Astrocyte of the spinal cord (primary cell): ENCODE measurements at places on chromosomes 5 and 9.

- no peak for DNase-seq
Observed at GRCh38 chr5:105565531-105565930, 2002.9 kb upstream of the NUDT12 start.

GRCh38 chr5:50766462-50766861, 100.0 kb downstream of the PARP8 start:
- DNase-seq: no peak

- no peak for DNase-seq
Observed at GRCh38 chr5:114346181-114346580, 15.7 kb upstream of the KCNN2 start.

DNA sequence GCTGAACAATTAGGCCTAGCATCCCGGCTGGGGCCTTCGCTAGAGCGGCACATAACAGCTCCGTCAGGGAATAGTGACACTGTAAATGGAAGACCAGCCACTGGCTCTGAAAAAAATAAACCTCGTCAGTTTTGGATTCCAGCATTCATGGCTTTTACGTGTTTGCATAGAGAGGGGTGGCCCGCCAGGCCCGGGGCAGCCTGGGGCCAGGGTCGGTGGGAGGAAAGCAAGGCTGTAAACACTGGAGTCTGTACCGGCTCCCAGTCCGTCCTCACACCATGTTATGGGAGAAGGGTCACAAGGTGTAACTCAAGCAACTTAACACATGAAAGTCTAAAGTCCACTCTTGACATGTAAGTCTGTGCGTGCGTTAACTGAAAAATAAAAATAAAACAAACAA, 11.2 kb downstream of the CCNI2 start:
- DNase-seq: no peak

DNA sequence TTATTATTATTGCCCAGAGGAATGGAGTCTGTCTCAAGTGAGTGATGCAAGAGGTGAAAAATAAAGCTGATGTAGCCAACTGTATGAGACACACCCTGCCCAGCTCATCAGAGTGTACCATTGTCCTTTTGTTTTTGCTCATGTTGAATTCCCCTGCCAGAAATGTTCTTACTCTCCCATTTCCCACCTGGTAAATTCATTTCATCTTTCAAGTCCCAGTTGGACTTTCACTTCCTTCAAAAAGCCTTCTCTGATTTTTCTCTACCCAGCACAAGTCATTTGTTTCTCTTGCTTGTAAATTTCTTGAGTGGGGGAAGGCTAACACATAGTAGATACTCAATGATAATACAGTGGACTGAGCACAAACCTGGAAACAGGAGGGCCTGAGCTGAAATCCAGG, 394.5 kb upstream of the ZNF462 start:
- no peak for DNase-seq

- no peak for DNase-seq
Observed at GRCh38 chr5:39226558-39226957, 7.2 kb upstream of the FYB1 start.

DNA sequence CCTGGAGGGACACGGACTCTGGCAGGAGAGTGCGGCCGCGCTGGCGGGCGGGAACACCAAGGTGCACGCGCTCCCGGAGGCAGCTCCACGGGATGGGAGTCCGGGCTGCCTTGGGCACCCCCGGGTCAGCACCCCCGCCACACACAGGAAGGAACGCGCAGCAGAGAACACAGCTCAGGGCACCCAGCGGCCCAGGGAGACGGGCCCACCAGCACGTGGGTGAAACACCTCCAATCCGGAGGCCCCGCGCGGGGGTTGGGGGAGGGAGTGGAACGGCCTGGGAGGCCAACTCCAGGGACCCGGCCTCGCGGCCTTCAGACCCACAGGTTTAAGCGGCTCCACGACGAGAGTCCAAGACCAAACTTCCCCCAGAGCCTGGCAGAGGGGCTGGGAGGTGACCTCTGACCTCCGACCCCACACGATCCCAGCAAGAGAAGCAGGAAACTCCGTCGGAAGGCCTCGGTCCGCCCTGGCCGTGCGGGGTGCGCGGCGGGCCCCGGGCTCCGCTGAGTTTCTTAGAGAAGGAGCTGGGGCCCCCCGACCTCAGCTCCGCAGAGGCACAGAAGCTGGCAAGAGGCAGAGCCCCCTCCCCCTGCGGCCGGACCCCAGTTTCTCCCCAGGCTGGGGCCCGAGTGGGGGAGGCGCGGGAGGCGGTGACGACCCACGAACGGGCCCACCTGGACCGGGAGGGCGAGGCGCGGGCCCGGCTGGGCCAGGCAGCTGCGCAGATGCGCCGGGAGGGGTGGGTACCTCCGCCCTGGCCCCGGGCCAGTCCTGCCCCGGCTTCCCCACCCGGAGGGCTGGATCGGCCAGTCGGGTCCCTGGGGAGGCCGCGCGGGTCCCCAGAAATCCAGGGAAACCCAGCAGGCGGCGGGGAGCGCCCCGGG, 851 bp downstream of the NACC2 start:
- peak; percentile 42 for DNase-seq

GRCh38 chr9:107730666-107731065, 241.1 kb upstream of the KLF4 start:
- no peak for DNase-seq

GRCh38 chr9:98584059-98584458, 124.7 kb downstream of the GABBR2 start:
- no peak for DNase-seq

DNA sequence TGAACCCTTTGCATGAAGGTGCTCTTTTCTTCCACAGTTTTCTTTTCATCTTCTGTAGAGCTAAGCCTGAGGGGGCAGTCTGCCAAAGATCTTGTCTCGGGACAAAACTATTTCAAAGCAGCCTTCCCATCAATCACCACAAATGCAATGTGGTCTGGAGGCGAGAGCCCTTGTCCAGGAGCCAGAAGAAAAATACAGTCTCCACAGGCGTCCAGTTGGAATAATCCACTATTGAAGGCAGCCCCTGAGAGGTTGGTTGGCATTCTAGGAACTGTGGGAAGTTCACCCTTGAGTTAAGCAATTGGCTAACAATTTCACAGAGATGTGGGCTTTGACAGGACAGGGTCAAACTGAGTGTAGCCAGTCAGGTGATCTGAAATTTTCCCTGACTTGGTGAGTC, 72.0 kb downstream of the SEMA6A start:
- DNase-seq: peak; percentile 91

DNA sequence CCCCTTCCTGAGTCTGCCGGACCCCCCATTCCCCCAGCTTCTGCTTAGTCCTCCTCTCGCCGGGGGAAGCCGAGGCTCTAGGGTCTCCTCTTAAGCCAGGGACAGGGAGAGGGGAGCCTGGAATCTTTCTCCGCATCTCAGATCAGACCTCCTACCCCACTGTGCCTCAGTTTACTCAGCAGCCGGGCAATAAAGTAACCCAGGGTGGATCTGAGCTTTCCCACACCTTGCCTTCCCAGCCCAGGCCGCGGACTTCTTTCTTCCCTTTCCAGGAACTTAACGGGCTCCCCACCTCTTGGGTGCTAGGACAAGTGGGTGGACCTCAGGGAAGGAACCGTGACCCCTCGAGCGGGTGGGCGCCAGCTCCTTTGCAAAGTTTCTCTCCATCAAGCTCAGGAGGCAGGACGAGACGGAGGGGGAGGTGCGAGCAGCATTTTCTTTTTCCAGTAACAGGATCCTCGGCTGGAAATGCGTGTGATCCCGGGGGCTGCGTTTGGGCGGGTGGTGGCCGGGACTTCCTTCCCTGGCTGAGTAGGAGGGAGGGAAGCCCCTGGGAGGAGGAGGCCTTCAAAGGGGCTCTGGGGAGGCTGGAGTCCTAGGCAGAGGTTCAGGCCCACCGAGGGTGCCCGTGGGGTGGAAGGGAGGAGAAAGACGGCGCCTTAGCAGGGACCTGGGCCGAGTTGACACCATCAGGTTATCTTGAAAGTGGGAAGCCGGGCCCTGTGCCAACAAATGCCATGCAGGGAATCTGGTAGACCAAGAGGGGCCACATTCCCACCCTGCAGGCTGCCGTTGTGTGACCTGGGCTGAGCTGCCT, 795 bp downstream of the DAB2IP start:
- no peak for DNase-seq

DNA sequence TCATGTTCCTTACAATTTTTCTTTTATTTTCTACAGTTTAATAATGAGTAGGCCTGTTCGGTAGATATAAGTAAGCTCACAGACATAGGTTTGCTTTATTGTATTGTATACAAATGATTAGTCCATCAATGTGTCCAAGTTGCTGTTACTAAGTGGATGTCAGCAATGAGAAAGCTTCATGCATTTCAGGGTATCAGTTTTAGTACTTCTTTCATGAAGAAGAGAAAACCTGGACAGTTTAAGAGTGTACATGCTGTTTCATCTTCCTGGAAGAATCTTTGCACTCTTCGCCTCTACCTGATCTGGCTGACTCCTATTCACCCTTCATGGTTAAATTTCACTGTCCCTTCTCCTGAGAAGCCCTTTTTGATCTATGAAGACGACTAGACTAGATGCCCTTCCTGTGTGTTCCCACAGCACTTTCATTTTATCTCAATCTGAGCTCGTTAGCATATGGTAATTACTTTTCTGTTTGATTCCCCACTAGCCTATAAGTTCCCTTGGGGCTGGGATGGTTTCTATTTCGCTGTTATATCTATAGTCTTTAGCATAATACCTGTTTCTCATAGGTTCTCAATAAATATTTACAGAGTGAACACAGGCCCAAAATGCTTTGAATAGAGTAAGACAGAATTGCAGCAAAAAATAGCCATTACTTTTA, 70.7 kb downstream of the CETN3 start:
- DNase-seq: no peak

DNA sequence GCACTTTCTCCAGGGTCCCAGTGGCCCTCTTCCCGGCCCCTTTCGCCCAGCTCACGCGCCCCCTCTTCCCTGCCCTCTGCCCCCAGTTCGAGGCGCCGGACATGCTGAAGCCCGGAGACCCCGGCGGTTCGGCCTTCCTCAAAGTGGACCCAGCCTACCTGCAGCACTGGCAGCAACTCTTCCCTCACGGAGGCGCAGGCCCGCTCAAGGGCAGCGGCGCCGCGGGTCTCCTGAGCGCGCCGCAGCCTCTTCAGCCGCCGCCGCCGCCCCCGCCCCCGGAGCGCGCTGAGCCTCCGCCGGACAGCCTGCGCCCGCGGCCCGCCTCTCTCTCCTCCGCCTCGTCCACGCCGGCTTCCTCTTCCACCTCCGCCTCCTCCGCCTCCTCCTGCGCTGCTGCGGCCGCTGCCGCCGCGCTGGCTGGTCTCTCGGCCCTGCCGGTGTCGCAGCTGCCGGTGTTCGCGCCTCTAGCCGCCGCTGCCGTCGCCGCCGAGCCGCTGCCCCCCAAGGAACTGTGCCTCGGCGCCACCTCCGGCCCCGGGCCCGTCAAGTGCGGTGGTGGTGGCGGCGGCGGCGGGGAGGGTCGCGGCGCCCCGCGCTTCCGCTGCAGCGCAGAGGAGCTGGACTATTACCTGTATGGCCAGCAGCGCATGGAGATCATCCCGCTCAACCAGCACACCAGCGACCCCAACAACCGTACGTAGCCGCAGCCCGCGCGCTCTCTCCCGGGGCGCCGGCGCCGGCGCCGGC, 1.0 kb downstream of the PRDM6 start:
- no peak for DNase-seq

DNA sequence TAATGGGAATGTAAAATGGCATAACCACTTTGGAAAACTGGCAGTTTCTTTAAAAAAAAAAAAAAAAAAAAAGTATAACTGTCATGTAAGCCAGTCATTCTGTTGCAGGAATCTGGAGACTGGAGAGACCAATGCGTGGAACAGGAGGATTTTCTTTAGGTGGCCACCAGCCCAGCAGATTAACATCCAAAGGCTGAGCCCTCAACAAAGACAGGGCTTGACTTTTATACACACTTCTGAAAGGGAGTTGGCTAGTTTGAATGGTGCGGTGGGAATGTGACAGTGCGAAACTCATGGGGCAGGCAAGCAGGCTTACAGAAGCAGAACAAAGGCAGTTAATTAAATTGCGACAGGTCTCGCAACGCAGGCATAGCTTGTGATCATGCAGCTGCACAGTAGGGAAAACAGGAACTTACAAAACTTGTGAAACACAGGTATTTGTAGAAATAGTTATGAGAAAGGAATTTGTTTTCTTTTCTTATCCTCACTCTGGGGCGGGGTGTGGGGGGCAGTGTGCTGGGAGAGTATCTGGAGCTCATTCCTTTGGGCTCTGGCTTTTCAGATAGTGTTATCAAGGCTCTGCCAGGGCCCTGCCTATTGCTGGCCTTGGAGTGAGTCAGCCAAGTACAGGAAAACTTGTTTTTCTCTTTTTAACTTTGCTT, 12.0 kb downstream of the UIMC1 start:
- DNase-seq: peak; percentile 50

DNA sequence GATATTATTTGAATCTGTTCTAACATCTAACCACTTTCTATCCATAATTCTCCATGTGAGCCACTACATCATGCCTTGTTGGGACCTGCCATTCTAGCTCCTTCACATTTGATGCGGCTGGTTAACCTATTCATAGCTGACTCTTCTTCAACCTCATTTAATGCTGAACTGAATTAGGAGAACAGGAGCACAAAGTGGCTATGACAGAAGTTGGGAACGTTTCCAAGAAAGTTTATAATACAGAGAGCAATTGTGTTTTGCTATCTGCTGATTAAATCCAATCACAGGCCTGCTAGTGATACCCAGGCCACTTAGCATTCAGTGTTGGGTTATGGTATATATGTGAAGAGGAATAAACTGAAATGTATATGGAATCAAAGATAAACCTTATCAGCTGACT, 440.3 kb downstream of the PTPRD start:
- no peak for DNase-seq

- DNase-seq: no peak
Observed at GRCh38 chr5:137462265-137462590, 36.9 kb downstream of the SPOCK1 start.

DNA sequence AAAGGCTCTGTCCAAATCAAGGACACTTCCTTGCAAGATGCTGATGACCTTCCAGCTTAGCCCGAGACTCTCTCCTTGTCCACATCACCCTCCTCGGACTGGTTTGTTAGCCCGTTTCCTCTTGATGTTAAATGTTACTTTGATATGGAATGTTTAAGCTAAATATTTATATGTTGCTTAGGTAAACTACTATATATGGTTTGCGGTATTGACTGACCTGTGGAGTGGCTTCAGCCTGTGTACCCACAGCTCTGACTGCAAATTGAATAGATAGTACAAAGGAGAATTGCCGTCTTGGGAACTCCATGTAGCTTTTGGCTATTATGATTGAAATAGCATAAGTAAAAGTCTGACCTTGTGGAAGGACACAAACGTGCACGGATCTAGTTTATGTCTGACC, 422.0 kb downstream of the YTHDC2 start:
- DNase-seq: no peak

GRCh38 chr9:105978826-105979225, 284.5 kb downstream of the TMEM38B start:
- no peak for DNase-seq

DNA sequence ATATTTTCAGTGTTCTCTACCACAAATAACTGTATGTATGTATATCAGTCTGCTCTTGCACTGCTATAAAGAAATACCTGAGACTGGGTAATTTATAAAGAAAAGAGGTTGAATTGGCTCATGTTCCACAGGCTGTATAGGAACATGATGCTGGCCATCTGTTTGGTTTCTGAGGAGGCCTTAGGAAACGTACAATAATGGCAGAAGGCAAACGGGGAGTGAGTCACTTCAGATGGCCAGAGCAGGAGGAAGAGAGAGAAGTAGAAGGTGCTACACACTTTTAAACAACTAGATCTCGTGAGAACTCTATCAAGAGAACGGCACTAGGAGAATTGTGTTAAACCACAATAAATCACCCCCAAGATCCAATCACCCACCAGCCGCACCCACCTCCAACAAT, 121.7 kb downstream of the ADAMTS6 start:
- no peak for DNase-seq
